ENCODE measurements at places on chromosomes 5 and 9.

- no peak for DNase-seq
Measured at GRCh38 chr9:129701549-129701948, 36.1 kb downstream of the PRRX2 start.

- DNase-seq = no peak
Measured at GRCh38 chr5:95993266-95993665, 31.6 kb upstream of the ELL2 start.

- DNase-seq = no peak
Measured at GRCh38 chr9:19623941-19624340, 164.9 kb downstream of the SLC24A2 start.

GRCh38 chr5:114402206-114402605, 40.3 kb downstream of the KCNN2 start:
- DNase-seq = no peak

DNA sequence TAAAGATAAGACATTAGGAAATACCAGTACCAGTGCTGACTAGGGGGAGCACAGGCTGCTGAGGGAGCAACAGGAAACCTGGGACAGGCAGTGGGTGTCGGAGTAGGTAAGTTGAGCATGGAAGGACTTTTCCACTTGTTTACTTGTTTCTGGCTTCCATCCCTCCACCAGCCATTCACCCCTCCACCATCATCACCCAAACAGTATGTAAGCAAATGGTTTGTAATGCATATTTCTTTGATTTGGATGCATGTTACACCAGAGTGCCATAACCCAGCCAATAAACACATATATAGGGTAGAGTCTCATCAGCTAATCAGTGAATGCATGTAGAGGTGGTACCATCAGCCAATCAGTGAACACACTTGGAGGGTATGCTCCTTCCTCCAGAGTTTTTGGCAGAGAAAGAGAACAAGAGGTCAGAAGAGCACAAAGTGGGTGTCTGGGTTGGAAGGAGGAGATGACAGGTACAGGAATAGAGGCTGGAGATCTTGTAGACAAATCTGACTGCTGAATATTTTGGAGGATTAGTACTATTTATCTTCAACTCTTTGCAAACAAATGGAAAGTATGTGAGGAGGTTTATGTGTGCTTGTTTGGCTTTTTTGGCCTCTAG, 37.7 kb upstream of the PDE8B start:
- DNase-seq = no peak
